Neural crest cell (in vitro differentiated cells): ENCODE measurements at places on chromosomes 5 and 9.
A peak's percentile ranks its signal among the peaks of the same experiment; 100 is the strongest.

GRCh38 chr9:94867842-94868312 is 141.4 kb downstream of the AOPEP start:
- DNase-seq, result no peak

DNA sequence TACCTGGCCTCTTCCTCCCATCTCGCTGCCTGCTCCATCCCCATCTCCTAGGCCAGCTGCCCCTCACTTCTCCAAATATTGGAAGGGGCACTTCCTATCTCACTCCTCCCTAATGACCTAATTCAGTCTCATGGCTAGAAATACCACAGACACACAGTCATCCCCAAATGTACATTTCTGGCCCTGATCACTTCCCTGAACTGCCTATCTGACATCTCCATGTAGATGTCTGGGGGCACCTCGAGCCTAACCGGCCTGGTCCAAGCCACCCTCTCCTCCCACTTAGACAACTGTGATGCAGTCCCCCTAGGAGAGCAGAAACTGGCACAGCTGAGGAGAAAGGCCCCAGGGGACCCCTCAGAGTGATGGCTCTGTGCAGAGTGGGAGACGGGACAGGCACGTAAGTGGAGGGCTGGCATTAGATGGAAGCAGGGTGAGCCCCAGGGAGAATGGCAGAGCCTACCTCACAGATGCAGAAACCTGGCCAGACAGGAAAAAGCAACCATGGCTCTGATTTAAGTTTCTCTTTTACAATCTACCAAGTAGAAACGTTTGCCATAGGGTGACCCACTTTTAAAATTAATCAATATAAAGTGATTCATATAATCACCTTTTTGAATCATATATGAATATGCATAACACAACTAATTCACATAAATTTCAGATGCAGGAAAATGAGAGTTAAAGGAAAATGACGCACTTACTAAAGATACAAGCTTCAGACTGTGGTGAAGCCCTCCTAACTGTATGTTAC is 22.1 kb downstream of the CAMSAP1 start:
- DNase-seq, result no peak

- no peak for DNase-seq
Observed at GRCh38 chr5:135318037-135318436, 81.0 kb downstream of the MACROH2A1 start.

GRCh38 chr9:138064547-138064946 is 187.0 kb downstream of the CACNA1B start:
- no peak for DNase-seq

- no peak for DNase-seq
Observed at GRCh38 chr5:81908771-81909170, 63.1 kb upstream of the ATG10 start.

GRCh38 chr9:88828018-88828417 is 163.2 kb upstream of the S1PR3 start:
- no peak for DNase-seq

DNA sequence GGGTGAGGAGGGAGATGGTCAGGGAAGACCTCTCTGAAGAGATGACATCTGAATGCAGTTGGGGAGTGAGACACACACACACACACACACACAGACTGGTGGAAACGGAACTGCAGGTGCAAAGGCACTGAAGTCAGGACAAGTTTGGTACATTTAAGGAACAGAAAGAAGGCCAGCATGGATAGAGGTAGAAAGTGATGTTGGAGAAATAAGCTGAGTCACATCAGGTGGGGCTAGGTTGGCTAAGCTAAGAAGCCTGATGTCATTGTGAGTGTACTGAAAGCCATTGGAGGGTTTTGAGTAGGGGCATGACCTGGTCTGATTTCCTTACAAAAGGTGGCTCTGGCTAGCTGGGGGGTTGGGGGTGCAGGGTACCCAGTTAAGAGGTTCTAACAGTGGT is 3.1 kb downstream of the BSPRY start:
- DNase-seq, result no peak

DNA sequence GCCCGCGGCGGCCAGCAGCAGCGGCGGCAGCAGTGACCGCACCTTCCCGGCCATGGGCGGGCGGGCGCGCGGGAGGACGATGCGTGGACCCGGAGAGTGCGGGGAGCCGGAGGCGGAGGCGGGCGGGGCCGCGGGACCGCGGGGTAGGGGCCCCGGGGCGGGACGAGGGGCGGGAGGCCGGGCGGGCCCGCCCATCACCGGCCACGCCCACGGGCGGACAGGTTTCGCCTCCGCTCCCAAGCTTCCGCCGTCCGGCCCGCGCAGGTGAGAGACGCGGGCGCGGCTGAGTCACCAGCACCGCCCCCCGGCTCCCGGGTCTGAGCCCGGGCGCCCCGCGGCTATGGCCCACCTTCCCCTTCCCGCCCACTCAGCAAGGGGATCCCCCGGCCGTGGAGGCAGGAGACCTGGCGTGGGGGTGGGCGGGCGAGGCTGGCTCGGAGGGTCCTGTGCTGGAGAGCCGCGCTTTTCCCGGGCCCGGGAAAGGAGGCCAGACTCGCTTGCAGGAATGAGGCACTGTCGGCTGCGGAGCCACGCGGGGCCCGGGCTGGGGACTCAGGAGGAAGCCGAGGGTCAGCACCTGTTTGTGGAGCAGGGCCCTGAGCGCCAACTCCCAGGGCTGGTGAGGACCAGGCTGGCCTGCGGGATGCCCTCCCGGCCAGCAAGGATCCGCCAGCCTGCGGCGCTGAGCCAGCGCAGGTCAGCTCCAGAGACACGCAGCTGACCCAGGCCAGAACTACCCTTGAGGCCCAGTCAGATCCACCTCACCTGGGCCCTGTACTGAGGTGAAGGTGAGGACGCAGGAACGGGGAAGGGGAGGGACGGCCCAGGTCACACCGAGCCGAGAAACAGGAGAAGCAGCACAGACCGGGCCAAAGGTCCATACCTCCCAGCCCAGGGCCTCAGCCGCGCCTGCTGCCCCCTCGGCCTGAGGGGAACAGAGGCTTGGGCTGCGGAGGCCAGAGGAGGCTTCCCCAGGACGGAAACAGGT is at the start of gene ENTPD2:
TSS of gene ENTPD2 (minus strand) at position 118 of the 988 bp plus-strand sequence. CDS start at position 54, 64 bp downstream.
- no peak for DNase-seq

- DNase-seq, result no peak
Observed at GRCh38 chr9:16150501-16150900, 597.7 kb downstream of the CCDC171 start.

DNA sequence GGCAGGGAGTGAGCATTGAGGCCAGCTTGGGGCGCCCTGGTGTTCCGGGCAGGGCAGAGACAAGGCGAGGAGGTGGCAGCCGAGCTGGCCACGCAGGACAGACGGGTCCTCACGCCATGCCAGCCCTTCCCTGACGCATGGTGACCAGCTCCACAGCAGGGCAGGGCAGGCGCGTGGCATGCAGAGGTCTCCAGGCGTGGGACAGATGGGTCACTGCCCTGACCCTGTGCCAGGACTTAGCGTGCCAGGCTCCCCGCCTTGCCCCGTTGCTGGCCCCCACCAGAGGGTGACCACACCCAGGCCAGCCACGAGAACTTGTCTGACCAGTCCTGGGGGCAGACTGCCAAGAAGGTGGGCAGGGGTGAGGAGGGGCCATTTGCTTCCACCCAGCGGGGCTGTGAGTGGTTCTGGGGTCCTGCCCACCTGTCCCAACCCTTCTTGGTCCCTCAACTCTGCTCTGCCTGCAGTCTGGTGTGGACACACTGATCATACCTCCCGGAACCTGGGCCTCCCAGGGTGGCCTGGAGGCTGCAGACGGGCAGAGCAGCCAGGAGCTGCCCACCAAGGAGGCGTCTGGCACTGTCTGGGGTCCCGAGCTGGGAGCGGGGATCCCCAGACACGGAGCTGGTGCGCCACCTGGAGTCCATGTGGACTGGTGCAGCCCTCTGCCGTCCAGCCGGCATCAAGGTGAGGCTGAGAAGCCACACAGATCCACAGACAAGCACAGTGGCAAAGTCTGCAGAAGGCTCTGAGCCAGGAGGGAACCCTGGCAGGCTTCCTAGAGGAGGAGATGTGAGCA is at the start of gene RNF224:
TSS of gene RNF224 (plus strand) at position 449 of the 799 bp plus-strand sequence. CDS start 834 bp downstream, outside the sequence.
- peak; percentile 81 for DNase-seq

DNA sequence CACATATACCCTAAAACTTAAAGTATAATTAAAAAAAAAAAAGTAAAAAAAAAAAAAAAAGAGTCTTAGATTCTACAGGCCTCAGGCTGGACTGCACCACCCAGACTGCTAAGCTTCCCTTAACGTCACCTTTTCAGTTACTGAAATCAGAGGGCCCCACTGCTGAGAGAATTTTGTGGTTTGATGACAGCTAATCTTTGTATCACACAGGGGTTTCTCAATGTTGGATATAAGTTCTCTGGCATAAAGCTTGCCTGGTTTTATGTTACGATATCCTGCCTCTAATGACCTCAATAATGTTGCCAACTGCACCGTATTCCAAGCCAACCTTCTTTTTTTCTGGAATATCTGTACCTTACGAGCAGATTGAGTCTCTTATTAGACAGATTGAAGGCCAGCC is 43.1 kb upstream of the C6 start:
- no peak for DNase-seq

DNA sequence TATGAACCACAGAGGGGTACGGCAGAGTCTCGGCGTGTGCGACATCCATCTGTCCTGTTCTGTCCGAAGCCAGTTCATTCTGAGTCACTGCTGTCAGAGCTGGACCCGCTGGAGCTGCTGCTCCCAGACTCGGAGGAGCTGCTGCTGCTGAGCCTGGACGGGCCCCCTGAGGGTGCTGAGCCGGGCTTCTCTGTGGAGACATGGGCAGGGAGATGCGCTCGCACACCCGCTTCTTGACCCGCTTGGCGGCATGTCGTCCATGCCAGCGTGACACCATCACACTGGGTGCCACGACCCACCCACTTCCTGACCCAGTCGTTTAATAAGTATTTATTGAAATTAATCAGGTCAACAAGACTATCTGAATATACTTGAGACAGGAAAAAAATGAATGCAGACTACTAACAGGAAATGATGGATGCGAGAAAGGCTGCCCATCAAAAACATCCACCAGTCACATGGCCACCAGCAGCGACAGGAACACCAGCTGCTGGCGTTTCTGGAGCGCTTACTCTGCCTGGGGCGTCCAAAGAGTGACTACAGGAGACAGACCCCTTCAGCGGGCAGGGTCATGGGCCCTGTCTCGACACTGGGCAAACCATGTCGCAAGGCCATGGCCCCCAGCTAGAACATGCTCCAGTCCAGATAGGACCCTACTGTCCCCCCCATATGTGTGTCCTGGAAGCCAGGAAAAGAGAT is 8.4 kb downstream of the BRD3OS start:
- DNase-seq, result no peak

GRCh38 chr5:4383518-4384198 is 756.5 kb upstream of the ADAMTS16 start:
- no peak for DNase-seq

- DNase-seq, result no peak
Observed at GRCh38 chr5:139711906-139712224, 63.7 kb downstream of the CXXC5 start.

DNA sequence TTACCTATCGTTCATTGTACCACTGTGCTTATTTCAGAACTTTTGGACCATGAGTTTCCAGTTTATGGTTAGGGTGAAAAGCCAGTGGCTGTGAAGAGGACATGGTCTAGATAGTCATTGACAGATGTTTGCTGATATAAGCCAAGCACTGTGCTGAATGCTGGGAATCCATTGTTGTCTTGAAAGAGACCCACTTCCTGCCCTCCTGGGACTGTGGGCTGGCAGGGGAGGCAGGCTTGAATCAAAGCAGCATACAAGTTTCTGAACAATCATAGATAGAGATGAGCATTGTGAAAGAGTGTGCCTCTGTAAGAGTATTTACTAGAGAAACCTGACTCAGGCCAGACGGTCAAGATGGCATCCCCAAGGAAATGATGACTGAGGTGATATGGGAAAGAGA is 73.4 kb downstream of the NMUR2 start:
- DNase-seq, result no peak

GRCh38 chr5:158166424-158166823 is 307.5 kb upstream of the CLINT1 start:
- DNase-seq, result no peak

DNA sequence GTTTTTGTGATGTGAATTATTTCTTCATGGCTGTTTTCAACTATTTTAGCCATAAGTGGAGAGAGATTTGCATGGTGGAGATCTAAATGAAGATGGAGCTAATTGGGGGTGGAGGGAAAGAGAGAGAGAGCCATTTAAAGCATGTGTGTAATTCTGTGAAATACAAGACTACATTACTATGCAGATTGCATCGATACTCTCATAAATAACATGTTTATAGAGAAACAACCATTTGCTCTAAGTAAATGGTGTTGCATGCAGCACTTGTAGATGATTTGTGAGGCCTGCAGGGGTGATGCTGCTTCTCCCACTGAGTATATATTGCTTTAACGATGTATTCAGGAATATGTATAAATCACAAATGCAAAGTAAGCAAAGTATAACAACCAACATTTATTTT is 270.2 kb upstream of the RIOK2 start:
- DNase-seq, result no peak

DNA sequence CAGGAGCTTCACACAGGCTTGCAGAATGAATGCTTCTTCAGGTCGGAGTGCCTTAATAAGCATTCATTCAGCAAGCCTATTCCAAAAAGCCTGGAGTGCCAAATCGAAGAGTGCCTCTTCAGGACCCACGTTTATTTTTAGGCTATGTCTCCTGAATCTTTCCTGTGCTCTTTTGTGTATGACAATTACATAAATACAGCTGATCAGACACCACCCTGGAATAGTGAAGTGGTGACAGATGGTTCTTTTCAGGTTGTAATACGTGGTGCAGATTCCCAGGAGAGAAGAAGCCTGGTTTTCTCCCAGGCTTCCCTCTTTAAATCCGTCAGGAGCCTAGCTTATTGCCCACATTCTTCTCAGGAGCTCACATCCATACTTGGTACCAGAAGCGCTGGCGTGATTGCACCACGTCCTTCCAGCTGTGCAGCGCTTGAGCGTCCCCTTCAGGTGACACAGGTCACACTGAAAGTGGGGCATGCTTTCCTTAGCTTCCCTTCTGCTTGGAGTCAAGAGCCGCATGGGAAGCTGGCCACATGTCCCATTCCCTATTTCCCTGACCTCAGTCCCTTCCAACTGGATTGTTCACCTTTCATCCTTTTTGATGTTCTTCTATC is 123.1 kb downstream of the ADCY2 start:
- DNase-seq, result no peak

GRCh38 chr9:83334320-83334719 is 203.9 kb downstream of the FRMD3 start:
- DNase-seq, result peak; percentile 81

GRCh38 chr5:61330341-61330844 is 1.7 kb upstream of the ZSWIM6 start:
- DNase-seq, result no peak

- DNase-seq, result no peak
Observed at GRCh38 chr5:14110680-14111079, 32.5 kb upstream of the TRIO start.

GRCh38 chr9:74303945-74304344 is 193.2 kb upstream of the RORB start:
- DNase-seq, result no peak

DNA sequence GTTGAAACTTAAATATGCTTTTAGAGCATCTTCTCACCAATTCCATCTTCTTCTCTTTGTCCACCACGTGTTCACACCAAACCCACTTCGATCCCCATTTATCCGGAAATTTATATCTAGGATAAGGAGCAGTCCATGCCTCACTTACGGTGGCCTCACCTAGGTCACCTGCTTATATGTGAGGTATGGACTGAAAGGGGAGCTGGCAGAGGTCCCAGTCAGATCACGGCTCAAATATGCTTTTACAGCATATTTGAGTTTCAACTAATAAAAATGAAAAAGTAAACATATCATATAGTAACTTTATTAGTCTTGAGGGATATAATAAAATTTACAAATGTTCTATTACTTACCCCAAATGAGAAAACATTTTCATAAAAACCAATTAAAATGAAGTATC is 508.4 kb downstream of the CDH18 start:
- no peak for DNase-seq

GRCh38 chr9:96721303-96721702 is 56.6 kb downstream of the ZNF510 start:
- no peak for DNase-seq
